ENCODE measurements at places on chromosomes 6 and 20.

DNA sequence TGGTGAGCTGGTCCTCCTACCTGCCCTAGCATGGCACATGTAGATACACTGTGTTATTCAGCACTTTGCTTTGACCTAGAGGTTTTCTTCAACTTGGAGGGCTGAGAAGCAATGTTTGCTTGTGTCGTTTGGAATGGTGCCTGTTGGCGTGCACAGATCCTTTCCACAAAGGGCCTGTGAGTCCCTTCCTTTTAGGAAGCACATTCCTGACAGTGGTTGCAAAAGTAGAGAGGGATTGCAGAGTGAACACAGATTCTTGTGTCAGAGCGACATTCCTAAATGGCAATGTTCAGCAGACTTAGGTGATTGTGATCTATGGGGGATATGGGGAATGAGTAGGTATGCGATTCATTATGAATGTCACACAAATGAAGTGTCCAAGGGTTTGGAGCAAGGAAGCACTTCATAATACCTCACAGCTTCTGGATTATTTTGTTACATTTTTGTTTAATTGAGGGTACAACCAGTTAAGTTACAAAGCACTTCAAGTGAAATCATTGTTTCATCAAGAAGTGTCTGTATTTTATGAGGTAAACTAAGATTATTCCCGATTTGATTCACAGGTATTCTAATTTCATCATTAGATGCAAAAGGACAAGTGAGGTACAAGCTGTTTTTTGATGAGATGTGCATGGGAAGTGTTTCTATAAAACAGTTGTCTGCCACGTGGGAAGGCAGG lies 713 bp upstream of the RNF144B start:
- DNase-seq, result no peak

DNA sequence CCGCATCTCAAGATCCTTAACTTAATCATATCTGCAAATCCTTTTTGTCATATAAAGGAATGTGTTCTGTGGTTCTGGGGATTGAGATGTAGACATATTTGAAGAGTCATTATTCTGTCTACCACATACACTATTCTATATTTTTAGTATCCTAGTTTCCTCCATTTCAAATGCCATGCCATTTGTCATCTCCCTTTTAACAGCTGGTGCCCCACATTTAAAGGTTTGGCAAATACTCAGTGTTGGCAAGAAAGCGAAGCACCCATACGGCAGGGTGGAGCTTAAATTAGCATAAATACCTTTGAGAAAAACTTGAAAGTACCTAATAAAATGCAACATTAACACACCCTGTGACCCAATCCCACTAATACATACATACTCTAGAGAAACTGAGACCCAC lies 31.7 kb downstream of the PAK5 start:
- no peak for DNase-seq

GRCh38 chr6:160260803-160261450 lies 2.3 kb upstream of the SLC22A2 start:
- DNase-seq, result no peak

- DNase-seq, result no peak
Observed at GRCh38 chr6:159043251-159043650, 1.5 kb downstream of the TAGAP start.

DNA sequence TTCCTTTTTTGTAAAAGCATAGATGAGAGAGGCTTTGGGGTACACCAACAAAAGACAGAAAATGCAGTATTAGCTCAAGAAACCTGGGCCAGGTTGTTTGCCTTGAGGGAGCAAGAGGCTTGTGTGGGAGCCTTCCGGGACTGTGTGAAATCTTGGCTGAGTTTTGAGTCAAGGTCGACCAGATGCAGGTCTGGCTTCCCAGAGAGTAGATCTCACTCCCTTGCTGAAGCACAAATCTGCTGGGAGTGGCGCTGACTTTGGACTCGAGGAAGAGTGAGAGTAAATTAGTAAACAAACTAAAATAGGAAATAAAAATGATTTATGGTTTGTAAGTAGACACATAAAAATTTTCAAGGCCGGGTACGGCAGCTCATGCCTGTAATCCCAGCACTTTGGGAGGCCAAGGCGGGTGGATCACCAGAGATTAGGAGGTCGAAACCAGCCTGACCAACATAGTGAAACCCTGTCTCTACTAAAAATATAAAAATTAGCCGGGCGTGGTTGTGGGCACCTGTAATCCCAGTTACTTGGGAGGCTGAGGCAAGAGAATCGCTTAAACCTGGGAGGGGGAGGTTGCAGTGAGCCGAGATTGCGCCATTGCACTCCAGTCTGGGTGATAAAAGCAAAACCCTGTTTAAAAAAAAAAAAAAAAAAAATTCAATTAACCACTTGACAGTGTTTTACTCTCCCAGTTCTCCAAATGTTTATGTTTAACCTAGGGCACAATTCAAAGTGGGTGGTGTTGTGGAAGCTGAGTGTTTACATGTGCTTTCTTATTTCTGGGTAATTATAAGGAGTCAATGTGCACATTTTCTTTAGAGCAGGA lies 27.7 kb upstream of the EDN1 start:
- DNase-seq, result no peak

GRCh38 chr6:168277274-168277669 lies 42.3 kb downstream of the DACT2 start:
- no peak for DNase-seq

DNA sequence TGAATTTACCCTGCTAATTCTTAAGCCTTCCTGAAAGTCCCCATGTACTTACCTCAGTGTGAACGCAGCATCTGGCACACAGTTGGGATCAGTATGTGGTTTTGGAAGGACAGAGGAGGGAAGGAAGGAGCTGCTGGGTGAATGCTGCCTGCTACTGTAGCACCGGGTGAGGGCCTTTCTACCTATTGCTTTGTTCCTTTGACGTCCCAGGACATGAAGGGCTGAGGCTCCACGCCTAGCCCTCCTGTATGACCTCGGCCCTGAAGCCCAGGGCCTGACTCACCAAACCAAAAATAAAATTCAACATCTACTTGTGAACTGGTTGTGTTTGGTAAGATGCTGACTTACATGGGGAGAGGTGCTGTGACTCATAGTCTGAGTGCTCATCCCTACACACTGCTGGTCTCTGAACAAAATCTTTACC lies 51.1 kb downstream of the ARID1B start:
- peak; percentile 54 for DNase-seq

DNA sequence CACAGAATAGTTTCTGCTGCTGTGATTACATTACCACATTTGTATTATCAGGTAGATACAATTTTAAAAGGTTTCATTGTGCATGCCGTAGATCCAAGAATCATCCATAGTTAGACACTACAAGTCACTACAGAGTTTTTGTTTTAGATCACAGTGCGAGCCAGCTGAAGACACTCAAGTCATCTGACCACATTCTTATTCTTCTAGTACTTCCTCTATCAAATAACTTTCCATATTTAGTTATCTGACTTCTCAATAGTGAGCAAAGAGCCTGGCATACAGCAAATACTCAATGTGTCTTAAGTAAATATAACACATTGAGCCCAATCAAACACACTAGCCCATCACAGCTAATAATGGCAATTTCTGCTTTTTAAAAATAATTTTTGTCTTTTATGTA lies 195.4 kb downstream of the ASCC3 start:
- DNase-seq, result no peak

DNA sequence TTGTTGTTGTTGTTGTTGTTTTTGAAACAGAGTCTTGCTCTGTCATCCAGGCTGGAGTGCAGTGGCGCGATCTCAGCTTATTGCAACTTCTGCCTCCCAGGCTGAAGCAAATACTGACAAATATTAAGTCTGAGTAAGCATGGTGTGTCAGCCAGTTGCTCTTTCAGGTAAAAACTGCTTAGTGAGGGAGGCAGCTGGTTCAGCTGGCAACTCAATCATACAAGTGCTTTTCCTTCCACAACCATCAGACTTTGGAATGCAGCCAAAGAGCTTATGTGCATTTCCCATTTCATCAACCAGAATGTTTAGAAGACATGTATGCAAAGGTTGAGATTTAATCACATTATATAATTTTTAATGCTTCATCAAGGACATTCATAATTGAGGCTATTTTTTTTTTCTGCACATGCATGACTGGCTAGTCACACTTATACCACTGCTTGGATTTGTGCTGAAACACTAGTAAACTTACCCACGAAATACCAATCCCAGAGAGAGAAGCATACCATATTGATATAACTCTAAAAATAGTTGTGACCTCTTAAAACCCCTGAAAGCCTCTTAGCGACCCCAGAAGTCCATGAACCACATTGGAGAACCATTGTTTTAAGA lies 56.0 kb downstream of the CLIC5 start:
- no peak for DNase-seq

- DNase-seq, result peak; percentile 78
Observed at GRCh38 chr20:25865715-25866656, 169.3 kb upstream of the ZNF337 start.

DNA sequence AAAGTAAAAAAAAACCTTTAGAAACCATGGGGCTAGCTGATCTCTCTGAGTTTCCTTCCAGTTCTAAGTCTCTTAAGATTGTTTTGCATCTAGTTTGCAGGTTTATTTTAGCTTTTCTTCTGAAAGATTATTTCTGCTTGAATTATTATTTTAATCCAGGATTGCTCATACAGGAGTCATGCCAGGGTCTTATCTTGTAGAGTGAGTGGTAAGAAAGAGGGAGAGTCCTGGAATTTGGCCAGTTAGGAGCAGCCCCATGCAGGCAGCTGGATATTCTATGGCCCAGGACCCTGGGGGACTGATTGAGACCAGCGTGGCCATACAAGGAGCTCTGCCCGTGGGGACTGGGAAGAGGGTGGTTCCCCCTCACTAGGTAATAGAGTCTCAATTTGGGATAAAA lies 178.9 kb upstream of the HEY2 start:
- no peak for DNase-seq

GRCh38 chr6:106442395-106442794 lies 81.9 kb downstream of the CRYBG1 start:
- DNase-seq, result no peak

GRCh38 chr20:11207749-11208502 lies 534.1 kb upstream of the JAG1 start:
- no peak for DNase-seq

DNA sequence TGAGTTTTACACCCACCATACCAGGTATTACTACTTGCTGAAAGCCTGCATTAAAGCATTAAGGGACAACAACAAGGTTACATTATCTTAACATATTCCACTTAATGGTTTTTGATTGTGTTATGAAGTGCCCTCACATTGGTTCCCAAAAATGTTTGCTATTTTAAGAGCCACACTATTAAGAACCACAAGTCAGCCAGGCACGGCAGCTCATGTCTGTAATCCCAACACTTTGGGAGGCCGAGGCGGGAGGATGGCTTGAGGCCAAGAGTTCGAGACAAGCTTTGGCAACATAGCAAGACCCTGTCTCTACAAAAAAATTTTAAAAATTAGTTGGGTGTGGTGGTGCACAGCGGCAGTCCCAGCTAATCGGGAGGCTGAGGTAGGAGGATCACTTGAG lies 28.2 kb downstream of the ATXN1 start:
- DNase-seq, result no peak

- DNase-seq, result no peak
Observed at GRCh38 chr20:44803383-44803941, 6.9 kb downstream of the RIMS4 start.

DNA sequence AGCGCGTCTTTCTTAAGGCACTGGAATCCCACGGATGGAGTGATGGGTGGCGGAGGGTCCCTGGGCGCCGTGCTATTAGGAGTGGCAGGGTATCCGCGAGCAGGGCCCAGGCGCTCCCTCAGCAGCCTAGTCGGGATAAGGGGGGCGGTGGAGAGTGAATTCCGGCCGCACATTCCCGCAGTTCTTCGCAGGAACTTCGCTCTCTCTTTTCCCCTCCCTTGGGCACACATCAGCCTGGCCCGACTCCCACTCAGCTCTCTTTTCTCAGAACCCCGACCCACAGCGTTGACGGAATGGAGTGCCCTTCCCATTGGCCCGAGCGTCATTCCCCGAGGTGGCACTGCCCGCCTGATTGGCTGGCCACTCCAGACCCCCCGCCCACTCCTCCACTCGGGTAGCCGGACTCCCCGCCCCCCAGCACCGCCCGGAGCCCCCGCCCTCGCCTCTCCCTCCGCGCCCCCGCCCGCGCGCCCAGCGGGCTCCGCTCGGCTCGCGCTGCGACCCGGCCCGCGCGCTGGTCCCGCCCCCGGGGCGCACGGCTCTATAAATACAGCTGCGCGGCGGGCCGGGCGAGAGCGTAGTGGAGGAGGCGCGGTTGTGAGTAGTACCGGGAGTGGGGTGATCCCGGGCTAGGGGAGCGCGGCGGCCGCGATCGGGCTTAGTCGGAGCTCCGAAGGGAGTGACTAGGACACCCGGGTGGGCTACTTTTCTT lies at the start of gene ID4:
TSS of gene ID4 (plus strand) at position 572 of the 712 bp plus-strand sequence. CDS start 385 bp downstream, outside the sequence.
- no peak for DNase-seq

DNA sequence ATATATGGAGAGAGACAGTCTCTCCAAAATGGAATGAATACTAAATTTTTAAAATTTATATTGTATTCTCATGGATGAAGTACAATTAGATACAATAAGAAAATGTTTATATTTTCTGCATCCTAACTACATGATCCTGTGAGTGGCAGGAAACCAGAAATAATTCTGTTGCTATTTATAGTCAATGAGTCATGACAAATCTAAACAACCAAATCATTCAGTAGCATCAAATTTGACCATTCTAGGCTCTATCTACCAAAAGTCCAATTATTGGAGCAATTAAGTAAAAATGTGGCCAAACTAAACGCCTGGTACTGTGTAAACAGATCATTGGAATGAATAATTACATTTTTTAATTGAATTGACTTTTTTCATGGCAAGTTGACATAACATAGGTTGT lies 959.8 kb downstream of the EPHA7 start:
- DNase-seq, result no peak

- peak; percentile 38 for DNase-seq
Observed at GRCh38 chr6:157376241-157376640, 4.7 kb upstream of the ZDHHC14 start.

DNA sequence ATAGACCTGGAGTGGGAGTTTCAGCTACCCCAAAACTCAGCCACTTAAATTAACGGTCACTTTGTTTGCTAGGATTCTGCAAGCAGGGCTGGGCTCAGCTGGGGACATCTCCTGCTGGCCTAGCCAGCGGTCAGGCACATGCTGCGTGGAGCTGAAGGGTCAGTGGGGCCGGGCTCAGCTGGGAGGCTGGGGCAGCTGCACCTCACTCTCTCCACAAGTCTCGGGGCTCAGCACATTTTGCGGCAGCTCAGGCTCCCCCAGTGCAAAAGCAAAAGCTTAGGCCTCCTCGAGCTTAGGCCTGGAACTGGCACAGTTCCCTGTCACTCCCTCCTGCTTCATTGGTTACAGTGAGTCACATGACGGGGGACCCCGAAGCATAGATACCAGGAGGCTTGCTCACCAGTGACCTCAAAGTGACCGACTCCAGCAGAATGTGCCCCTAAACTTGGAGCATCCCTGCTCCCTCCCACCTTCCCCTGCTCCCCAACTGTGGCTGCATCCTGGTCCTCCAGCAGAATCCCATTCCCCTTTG lies 80.6 kb upstream of the CST7 start:
- DNase-seq, result no peak

GRCh38 chr6:126380072-126380583 lies 40.2 kb downstream of the CENPW start:
- DNase-seq, result no peak

DNA sequence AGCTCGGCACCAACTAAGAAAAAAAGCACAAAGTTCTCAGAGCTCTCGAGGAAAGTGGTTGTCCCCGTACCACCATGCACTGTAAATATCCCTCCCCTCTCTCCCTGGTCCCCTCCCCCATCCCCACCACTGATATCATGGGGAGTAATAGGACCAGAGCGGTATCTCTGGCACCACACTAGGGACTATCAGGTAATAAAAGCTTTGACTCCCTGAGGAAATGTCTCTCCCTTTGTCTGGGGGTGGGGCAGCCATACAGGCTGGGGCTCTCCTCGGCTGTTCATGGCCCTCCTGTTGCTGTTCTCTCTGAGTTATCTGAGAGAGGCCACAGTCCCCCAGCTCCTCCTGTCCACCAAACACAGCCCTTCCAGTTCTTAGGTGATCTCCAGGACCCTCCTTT lies 5.0 kb upstream of the GNRH2 start:
- DNase-seq, result no peak

GRCh38 chr6:82013561-82014530 lies 233.7 kb downstream of the IBTK start:
- no peak for DNase-seq

Measured in activated T-cell treated with anti-CD3 and anti-CD28 coated beads, Interleukin-2, amount 50 U/mL, for 48 hours (primary cell).